Activated CD8-positive, alpha-beta T cell treated with anti-CD3 and anti-CD28 coated beads, Interleukin-2, amount 10 ng/mL, durations not matched to agents 7 days and 5 days (primary cell): ENCODE measurements at places on chromosomes 5 and 9. TPM values are rescaled to one million over a fixed set of nuclear protein-coding genes. Genes with fewer than 3 reads are reported as not detected.

DNA sequence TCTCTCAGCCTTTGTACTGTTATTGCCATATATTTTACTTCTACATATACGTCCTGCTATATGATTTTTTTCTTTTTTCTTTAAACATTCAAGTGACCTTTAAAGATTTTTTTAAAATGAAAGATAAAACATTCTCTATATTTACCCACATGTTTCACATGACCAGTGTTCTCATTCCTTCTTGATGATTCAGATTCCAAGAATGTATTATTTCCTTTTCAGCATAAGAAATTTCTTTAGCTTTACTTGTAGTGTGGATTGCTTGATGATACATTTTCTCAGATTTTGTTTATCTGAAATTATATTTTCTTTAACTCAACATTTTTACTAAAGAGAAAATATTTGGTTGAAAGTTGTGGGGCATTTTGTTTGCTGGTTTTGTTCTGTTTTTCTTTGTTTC lies 792.1 kb downstream of the BRINP1 start:
- H3K4me3 ChIP-seq: no peak overlapping the region
- no peaks in the 10 kb centered on the region for H3K27me3 ChIP-seq
- H3K4me1 ChIP-seq: no peaks in the 10 kb centered on the region
- H3K27ac ChIP-seq: no peak overlapping the region
- H3K36me3 ChIP-seq: no peaks in the 10 kb centered on the region
- no peak for DNase-seq

GRCh38 chr5:169742771-169743296 lies 105.8 kb downstream of the DOCK2 start:
- no peak overlapping the region for H3K27ac ChIP-seq
- H3K27me3 ChIP-seq: no peaks in the 10 kb centered on the region
- H3K4me1 ChIP-seq: no peaks in the 10 kb centered on the region
- H3K4me3 ChIP-seq: no peak overlapping the region
- DNase-seq: no peak
- H3K36me3 ChIP-seq: peaks cover 75% of the 10 kb centered on the region

GRCh38 chr9:1922026-1922425 lies 93.1 kb upstream of the SMARCA2 start:
- no peaks in the 10 kb centered on the region for H3K4me1 ChIP-seq
- H3K4me3 ChIP-seq: no peak overlapping the region
- no peaks in the 10 kb centered on the region for H3K36me3 ChIP-seq
- H3K27ac ChIP-seq: no peak overlapping the region
- peaks cover 4% of the 10 kb centered on the region for H3K27me3 ChIP-seq

- H3K27me3 ChIP-seq: no peaks in the 10 kb centered on the region
- H3K27ac ChIP-seq: no peak overlapping the region
- H3K4me3 ChIP-seq: no peak overlapping the region
- DNase-seq: no peak
- H3K4me1 ChIP-seq: no peaks in the 10 kb centered on the region
Observed at GRCh38 chr5:63555874-63556273, 406.4 kb downstream of the HTR1A start.

KIF12 gene
- not detected for total RNA-seq

GRIN1 gene
- total RNA-seq: not detected
